ENCODE measurements at places on chromosomes 2 and 18.

DNA sequence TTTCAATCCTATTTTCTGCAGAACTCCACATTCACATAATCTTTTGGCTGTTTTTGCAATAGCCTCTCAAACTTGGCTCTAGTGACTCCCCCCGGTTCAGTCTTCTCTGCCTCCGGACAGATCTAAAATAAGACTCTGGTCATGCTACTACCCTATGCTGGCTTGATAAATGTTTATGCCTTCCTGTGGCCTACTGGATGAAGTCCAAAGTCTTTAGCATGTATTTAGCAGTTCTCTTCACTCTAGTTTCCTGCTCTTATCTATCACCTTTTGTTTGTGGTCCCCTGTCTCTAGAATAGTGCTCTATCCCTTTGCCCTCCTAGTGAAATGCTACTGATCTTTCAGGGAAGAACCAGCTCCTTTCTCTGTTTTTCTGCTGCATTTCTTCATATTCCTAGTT is 14.4 kb downstream of the ADCYAP1 start:
- DNase-seq = no peak

DNA sequence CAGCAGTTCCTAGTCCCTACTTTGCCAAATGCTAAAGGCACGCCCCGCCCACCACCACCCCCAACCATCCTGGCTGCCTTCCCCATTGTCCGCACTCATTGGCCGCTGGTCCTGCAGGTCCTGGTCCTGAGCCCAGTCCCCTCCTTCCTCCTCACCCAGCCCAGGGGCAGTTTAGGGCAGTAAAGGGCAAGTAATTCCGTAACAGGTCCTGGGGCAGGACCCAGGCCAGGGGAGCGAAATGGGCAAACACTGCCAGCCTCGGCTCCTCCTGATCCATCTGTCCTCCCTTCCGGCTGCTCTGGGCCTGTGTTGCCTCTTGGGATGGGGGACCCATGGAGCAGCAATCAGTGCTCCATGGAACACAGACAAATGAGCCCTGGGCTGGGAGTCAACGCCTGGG is 6.1 kb downstream of the ADCY3 start:
- no peak for DNase-seq

- no peak for DNase-seq
Measured at GRCh38 chr2:96893289-96894150, 23.6 kb upstream of the SEMA4C start.

GRCh38 chr2:152974146-152974545 is 255.7 kb downstream of the ARL6IP6 start:
- no peak for DNase-seq

DNA sequence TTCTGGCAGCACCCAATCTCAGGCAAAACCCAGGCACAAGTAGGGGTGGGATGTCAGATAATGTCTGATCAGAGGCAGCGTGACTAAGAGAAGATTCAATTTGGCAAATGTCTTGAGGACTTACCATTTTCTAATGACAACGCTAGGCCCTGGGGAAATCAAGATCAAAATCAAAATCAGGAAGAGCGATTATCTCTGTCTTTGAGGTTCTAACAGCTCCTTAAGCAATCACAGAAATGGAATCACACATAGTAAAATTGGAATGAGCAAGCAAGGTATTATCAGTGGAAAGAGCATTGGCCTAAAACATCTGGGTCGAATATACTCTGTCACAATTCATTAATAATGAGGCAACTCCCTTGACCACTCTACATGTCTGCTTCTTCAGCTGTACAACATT is 8.6 kb upstream of the SERPINB2 start:
- no peak for DNase-seq

DNA sequence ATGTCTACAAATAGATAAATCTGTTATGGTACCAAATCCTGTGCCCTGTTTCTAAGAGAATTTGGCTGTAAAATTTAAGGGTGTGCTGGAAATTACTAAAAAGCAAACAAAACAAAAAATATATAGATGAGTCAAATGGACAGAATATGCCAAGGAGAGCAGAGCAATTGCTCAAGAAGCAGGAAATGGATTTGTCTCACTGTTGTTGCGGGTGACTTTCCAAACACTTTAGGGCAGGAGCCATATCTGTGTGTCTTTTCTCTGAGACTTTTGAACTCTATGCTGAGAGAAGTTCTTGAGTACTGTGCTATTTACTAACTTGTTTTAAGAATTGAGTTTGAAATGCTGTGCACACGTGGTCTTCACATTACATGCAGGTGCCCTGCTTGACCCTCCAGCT is 221.7 kb downstream of the PHLPP1 start:
- no peak for DNase-seq

DNA sequence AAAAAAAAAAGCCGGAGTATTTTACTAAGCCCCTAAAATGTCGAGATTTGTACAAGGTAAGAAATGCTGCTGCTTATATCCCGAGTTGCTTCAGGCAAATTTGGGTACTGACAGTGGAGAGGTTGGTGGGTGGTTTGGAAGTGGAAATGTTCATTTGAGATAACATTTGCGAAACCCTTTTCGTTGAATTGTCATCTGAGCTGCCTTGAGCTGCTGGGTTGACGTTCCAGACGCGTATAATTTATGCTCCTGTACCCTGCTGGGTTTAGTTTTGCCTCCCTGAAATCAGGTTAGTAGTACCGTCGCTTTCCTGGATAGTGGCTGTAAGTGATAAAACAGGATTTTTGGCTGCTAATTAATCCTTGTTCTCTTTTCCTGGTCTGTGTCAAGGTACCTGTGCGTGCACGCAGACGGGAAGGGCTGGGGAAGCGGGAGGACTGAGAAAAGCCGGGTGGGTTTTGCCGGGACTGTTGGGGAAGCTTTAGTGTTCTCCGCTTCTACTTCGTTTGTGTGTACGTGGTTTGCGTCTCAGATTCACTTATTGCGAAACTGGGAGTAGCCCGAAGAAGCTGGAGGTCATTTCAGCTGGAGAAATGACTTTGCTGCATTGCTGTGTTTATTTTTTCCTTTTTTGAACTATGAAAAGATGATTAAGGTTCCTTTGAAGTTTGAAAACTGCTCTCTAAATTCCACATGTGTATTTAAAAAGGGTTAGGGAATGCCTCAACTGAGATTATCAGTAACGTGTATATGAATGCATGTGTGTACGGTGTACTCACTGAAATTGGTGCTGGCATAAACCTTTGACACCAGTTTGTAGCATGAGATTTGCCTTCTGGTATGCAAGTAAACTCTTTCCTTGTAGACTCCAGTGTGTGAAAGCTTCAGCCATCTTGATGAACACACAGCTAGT is 709 bp downstream of the UGP2 start:
- DNase-seq = no peak

Measured in Jurkat, Clone E6-1 (cell line).